Testis (tissue), 5 donors: ENCODE measurements at places on chromosomes 4 and X. TPM values are rescaled to one million over a fixed set of nuclear protein-coding genes. Genes with fewer than 3 reads are reported as not detected.
A peak's percentile ranks its signal among the peaks of the same experiment; 100 is the strongest.

The CXorf58 gene
- 6.5 TPM for total RNA-seq

The KCNIP4 gene
- total RNA-seq = 0.68 TPM

DNA sequence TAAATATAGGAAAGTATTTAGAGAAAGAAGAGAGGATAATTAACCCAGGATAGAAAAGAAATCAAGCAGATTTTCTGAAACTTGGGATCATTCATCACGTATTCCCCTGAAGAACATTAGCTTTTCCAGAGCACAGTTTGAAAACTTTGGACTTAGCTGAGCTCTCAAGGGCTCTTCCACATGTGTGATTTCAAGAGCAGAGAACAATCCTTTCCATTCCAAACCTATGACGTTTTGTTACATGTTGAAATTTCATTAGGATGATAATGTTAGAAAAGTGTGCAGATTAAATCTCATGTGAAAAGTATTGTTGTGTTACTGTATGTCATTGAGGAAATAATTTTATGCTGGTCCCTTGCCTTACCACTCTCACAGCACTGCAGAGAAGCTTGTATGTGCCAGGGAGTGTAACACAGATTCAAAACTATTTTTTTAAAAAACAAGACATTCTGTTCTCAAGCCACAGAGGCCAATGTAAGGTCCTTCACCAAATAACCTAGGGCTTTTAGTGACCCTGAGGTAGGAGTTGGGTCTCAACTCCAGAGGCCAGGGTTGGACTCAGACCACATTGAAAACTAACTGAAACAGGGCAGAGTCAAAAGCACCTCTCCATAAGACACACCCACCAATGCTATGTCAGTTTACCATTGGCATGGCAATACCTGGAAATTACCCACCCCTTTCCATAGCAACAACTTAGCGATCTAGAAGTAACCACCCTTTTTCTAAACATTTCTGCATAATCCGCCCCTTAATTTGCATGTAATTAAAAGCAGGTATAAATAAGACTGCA, 141.3 kb downstream of the ANXA5 start:
- no peaks in the 10 kb centered on the region for H3K27me3 ChIP-seq
- peak overlapping the region; percentile 21 for H3K27ac ChIP-seq
- no peaks in the 10 kb centered on the region for H3K36me3 ChIP-seq
- H3K4me1 ChIP-seq = no peaks in the 10 kb centered on the region
- DNase-seq = no peak

DNA sequence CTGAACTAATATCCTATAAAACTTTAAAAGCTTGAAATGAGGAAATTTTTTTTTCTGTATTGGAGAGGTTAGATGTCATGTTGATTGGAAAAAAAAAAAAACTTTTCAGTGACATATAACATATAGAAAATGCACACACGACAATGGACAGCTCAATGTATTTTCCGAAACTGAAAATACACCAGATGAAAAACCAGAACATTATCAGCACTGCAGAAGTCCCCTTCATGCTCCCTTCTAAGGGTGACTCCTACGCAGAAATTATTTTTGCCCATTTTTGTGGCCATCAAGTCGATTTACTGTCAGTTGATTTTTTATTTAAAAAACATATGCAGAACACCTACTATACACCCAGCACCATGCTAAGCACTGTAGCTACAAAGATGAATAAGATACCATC, 148.3 kb downstream of the APBB2 start:
- DNase-seq = no peak
- no peak overlapping the region for H3K27ac ChIP-seq
- H3K4me3 ChIP-seq = no peak overlapping the region
- peaks cover 16% of the 10 kb centered on the region for H3K4me1 ChIP-seq
- H3K36me3 ChIP-seq = no peaks in the 10 kb centered on the region

- no peaks in the 10 kb centered on the region for H3K27me3 ChIP-seq
- no peak for DNase-seq
- H3K27ac ChIP-seq = no peak overlapping the region
- H3K4me1 ChIP-seq = no peaks in the 10 kb centered on the region
- H3K36me3 ChIP-seq = no peaks in the 10 kb centered on the region
Measured at GRCh38 chrX:57822818-57823217, 87.4 kb downstream of the ZXDA start.

The TMEM271 gene
- 1.7 TPM for total RNA-seq

The TCEANC gene
- 4.8 TPM for total RNA-seq

GRCh38 chr4:185192059-185192458, 11.7 kb downstream of the CFAP97 start:
- H3K4me3 ChIP-seq = no peak overlapping the region
- no peak for DNase-seq
- no peaks in the 10 kb centered on the region for H3K4me1 ChIP-seq
- no peaks in the 10 kb centered on the region for H3K27me3 ChIP-seq

The TLR1 gene
- 5.5 TPM for total RNA-seq

The NR0B1 gene
- total RNA-seq = 60.6 TPM

The TAF7L gene
- 86.0 TPM for total RNA-seq
